ENCODE measurements at places on chromosomes 4 and X. TPM values are rescaled to one million over a fixed set of nuclear protein-coding genes. Genes with fewer than 3 reads are reported as not detected.

IL13RA2 gene
- total RNA-seq = not detected

RENBP gene
- total RNA-seq = 10.6 TPM

LAP3 gene
- 101 TPM for total RNA-seq

POLA1 gene
- total RNA-seq = 38.7 TPM

MPC1L gene
- not detected for total RNA-seq

CFP gene
- total RNA-seq = 19.3 TPM

TLR1 gene
- total RNA-seq = 5.1 TPM

SH3BGRL gene
- total RNA-seq = 76.2 TPM

REELD1 gene
- 0.09 TPM for total RNA-seq

Data from T-helper 2 cell treated with Interferon-gamma antibody and Interleukin-4, amounts not matched to agents 100 ng/mL and 5 ng/mL, for 36 hours (primary cell).